CD4-positive, alpha-beta T cell treated with Interleukin-21 for 1 hour (primary cell): ENCODE measurements at places on chromosomes 12 and 14.

- peak; percentile 42 for DNase-seq
Measured at GRCh38 chr12:25382311-25383106, 131.8 kb upstream of the KRAS start.

GRCh38 chr14:94455928-94456327 is 3.3 kb upstream of the SERPINA11 start:
- DNase-seq: no peak

GRCh38 chr14:100288382-100289185 is 17.7 kb downstream of the SLC25A29 start:
- DNase-seq: no peak

- DNase-seq: no peak
Measured at GRCh38 chr14:85236296-85236695, 293.6 kb upstream of the FLRT2 start.

DNA sequence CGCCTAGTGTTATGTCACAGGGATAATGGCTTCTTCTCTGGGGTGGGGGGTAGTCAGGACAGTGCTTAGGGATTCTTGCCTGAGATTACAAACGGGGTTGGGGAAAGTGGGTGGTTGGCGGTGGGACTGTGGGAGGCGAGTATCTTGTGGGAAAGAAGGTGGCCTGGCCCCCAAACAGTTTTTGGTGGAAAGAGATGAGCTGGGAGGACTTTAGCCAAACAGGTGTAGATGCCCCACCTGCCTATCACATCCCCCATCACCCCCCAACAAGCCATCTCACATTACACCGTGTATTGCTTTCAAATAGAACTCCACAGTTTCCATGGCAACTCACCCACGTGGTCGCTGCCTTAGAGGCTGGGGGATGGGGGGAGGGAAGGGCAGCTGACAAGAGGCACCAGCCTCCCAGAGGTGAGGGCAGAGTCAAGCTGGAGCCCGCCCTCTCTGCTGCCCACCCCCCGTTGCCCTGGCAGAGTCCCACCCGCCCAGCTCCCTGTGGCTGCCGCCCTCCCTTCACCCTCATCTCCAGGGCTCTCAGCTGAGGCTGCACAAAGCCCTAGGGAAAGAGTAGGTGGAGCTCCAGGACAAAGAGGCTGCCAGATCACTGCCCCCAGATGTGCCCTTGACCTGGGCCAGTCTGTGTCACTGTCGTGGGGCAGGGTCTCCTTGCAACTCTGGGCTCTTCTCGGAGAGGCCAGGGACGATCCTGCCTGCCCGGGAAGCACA is 98.3 kb downstream of the LRRC74A start:
- peak; percentile 72 for DNase-seq

- DNase-seq: no peak
Measured at GRCh38 chr12:119258556-119258955, 76.0 kb upstream of the CCDC60 start.

GRCh38 chr12:123071857-123072256 is 79.0 kb downstream of the PITPNM2 start:
- no peak for DNase-seq

- DNase-seq: no peak
Measured at GRCh38 chr14:33650430-33650829, 300.4 kb downstream of the EGLN3 start.

GRCh38 chr14:55536204-55536708 is 43.8 kb upstream of the KTN1 start:
- no peak for DNase-seq
